C1 segment of cervical spinal cord (tissue), 14 donors: ENCODE measurements at places on chromosomes 6 and 20.

- no peak for DNase-seq
These were observed 409 bp downstream of the SRMS start for GRCh38 chr20:63546956-63547724.

- no peak for DNase-seq
These were observed 127.4 kb downstream of the DST start for GRCh38 chr6:56515081-56515905.

- peak; percentile 12 for DNase-seq
These were observed 252.3 kb downstream of the LY86 start for GRCh38 chr6:6840831-6841291.

- no peak for DNase-seq
These were observed 2.9 kb upstream of the CHRNA4 start for GRCh38 chr20:63363981-63364561.

GRCh38 chr6:77620278-77620882, 32.5 kb upstream of the MEI4 start:
- no peak for DNase-seq

GRCh38 chr6:39937686-39938333, 3.5 kb upstream of the MOCS1 start:
- no peak for DNase-seq

DNA sequence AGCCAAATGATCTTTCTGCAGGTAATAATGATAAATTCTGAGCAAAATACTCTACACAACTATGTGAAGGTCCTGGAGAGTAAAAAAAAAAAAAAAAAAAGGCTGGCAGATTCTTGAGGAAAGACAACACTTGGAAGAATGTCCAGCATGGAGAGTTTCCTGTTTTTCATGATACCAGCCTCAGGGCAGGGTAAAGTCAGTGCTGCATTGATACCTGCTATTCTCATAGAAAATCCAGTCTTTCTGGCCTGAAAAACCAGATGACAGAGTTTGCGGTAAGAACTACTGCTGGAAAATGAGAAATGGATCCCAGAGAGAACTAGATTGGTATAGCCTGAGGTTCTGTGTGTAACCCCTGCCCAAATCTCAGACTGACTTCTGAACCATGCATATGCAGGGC, 89.1 kb downstream of the AFG1L start:
- DNase-seq, result no peak

- no peak for DNase-seq
These were observed 27.9 kb upstream of the NT5E start for GRCh38 chr6:85421972-85422371.

DNA sequence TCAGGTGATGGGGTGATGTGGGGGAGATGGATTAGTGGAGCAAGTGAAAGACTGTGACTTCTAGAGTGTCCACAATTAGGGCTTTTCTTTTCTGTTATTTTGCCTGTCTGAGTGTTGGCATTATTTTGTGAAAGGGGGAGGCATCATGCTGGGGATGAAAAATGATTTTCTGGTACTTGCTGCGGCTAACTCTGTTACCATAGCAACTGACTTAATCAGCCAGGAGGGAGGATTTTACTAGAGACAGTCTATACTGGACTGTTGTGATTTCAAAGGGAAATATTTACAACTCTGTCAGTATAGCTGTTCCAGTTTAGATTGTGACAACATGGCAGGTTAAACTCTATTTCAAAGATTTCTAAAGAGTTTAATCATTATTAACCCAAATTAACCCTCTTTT, 30.4 kb upstream of the MRAP2 start:
- DNase-seq, result no peak

- no peak for DNase-seq
These were observed 1308.9 kb upstream of the MAP3K7 start for GRCh38 chr6:91895599-91896285.

DNA sequence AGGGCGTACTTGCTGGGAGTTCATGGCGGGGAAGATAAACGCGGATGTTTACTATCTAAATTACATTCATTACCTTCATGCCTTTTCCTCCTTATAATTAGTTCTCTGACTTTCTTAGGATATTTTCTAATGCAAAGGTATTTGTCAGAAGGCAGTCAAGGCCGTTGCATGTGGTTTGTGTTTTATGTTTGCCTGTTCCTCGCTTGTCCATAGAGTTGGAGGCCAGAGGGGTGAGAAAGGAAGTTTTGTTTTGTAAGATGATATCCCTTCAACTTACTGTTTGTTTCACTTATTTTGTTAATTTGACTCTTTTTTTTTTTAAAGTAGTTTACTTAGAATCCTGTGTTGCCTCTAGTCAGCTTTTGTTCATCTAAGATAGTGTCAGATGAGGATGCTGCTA, 4.0 kb upstream of the CCN2 start:
- no peak for DNase-seq

DNA sequence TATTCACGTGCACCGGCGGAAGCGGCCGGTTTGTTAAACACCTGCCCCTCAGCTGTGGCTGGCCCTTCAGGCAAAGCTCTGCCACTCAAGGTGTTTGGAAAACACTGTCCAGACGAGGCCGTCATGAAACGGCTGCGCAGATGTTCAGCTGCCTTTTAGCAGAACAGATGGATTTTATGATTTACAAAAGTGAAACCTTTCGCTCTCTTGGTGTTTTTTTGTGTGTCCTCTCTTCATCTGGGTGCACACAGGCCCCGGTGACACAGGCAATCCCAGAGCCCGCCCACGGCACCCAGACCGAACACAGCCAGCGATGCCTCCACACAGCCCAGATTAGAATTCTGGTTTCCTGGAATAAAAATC, 397.0 kb downstream of the SMOC2 start:
- DNase-seq, result no peak

- DNase-seq, result no peak
These were observed 6.4 kb downstream of the MYLK4 start for GRCh38 chr6:2744209-2744771.

DNA sequence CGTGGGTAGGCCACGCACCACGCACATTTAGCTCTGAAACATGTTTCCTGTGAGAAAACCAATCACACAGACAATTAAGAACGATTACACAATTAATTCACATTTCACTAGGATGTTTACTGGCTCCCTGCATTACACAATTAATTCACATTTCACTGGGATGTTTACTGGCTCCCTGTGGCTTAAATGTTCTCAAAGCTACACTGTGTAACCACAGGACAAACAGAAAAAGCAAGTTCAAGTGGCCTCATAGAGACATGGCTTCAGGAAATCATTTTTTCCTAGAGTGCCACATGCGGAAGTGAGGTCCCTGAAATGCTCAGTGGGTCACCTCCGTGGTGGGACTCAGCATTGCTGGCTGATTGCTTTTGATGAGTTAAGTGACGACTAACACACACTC, 61.7 kb upstream of the XRN2 start:
- DNase-seq, result no peak

DNA sequence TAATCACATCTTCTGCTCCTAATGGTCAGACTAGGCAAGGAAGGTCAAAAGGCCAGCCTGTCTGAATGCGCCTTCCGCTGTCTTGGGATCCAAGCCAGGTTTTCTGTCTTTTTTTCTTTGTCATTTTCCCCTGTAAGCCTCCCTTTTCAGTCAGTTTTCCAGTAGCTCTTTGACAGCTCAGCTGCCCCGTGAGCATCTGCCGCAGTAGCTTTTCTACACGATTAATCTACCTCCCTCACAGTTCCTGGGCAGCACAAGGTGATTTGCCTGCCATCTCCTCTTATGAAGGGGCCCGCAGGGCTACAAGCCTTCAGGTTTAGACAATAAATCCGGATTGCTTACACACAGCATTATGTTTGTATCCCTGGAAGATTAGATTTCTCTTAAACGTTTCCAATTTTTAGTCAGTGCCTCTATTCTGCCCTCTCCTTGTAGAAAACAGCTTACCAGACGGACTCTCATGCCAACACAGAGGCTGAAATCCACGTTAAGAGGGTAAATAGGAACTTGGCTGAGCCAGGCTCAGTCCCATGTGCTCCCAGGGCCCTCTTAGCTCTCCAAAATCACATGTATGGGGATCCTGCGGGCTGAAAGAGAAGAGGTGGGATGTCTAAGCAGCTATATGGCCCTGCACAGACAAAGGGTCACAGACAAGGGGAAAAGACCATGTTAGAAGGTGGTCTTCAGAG, 77.2 kb downstream of the LY86 start:
- DNase-seq, result no peak

- no peak for DNase-seq
These were observed 119.4 kb upstream of the GJE1 start for GRCh38 chr6:142013287-142013686.

DNA sequence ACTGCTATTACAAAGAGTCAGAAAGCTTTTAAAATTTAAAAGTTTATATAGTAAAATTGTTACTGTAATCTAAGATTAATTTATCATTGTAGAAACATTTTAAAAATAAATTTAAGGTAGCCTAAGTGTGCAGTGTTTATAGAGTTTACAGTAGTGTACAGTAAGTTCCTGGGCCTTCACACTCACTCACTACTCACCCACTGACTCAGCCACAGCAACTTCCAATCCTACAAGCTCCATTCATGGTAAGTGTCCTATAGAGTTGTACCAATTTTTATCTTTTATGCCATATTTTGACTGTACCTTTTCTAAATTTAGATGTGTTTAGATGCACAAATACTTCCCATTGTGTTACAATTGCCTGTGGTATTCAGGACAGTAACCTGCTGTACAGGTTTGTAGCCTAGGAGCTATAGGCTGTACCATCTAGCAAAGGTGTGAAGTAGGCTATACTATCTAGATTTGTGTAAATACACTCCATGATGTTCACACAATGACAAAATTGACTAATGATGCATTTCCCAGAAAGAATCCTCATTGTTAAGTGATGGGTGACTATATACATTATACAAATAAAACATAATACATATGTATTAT, 10.2 kb upstream of the TMEM170B start:
- no peak for DNase-seq

GRCh38 chr6:55175078-55176049, 1.0 kb downstream of the HCRTR2 start:
- DNase-seq, result no peak

DNA sequence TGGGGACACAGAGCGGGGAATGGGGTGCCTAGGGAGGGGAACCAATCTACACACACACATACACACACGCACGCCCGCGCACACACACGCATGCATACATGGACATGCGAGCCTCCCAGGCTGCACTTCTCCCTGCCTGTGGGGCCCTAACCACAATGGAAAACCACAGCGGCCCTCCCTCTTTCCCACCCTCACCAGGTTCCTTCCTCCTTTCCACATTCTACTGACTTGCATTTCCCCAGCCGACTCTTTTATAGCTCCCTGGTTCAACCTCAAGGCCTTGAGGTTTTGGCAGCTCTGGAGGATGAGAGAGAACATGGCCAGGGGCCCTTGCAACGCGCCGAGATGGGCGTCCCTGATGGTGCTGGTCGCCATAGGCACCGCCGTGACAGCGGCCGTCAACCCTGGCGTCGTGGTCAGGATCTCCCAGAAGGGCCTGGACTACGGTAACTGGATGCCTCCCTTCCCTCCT, at the start of gene BPI:
BPI (plus strand) TSS at position 249 of the 472 bp plus-strand sequence; CDS start at position 317, 68 bp downstream.
- DNase-seq, result peak; percentile 7

- DNase-seq, result no peak
These were observed 946.8 kb downstream of the GRIK2 start for GRCh38 chr6:102340311-102340710.

- DNase-seq, result no peak
These were observed 9.9 kb upstream of the ULBP3 start for GRCh38 chr6:150078788-150079187.

DNA sequence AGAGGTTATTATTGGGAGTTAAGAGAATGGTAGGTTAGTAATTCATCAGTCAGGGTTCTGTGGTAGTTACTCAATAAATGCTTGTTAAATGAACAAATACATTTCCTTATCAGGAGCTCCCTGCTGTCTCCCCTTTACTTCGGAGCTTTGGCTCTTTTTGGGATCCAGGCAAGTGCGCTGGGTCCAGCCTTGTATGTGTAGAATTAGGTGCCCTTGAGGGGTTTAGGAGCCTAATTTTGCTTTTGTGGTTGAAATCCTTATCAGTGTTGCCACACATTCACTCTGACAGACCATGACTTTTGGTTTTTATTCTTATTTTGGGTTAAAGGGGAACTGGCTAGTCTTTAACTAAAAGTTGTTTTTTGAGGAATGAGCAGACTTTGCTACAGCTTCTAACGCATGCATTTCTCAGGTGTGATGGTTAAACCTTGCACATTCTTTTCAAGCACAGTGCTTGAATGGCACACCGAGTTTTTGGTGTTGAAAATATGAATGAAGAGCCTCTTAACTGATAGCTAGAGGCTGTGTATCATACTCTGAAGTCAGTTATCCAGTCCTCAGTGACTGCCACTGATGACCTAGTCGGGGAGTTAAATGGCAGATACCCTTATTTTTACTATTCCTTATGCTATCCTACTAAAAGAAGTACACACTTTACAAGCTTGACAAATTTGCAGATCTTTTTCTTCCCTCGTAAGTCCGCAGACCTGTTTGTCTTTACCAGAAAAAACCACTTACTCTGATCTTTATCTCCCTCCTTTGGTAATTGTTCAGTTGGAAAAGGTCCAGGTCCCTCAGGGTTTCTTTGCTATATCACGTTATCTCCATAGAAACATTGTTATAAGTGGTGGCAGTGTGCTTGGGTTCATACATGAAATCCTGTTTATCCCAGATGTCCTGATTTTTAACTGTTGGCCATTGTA, 50.7 kb upstream of the PLCG1 start:
- DNase-seq, result no peak

GRCh38 chr20:38271608-38272120, 11.1 kb upstream of the KIAA1755 start:
- DNase-seq, result no peak

DNA sequence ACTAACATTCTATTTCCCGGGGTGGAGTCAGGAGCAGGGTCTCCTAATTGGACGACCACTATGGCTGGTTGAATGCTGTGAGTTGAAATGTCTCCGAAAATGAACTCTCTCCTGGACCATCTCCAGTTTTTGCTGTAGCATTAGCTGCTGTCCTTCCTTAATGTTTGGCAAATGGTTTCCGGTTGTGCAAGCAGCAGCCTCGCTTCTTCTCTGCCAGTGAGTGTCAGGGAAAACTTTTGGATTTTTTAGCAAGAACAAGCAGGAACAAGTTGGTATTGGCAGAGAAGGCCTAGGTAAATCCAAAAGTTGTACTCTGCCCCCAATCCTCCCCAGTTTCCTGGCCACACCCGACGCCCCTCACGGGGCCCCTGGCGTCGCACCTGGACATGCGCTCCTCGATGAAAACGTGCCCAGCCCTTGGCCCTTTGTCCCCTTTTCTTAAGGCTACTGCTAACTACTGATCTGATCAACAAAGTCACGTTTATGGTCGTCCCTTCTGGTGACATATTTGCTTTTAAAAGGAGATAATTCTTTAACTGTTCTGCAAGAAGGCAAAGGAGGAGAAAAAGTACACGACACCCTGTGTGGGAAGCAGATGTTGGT, 103.2 kb downstream of the ARMC2 start:
- DNase-seq, result no peak
